ENCODE measurements at places on chromosomes 1 and 21. TPM values are rescaled to one million over a fixed set of nuclear protein-coding genes. Genes with fewer than 3 reads are reported as not detected.

DNA sequence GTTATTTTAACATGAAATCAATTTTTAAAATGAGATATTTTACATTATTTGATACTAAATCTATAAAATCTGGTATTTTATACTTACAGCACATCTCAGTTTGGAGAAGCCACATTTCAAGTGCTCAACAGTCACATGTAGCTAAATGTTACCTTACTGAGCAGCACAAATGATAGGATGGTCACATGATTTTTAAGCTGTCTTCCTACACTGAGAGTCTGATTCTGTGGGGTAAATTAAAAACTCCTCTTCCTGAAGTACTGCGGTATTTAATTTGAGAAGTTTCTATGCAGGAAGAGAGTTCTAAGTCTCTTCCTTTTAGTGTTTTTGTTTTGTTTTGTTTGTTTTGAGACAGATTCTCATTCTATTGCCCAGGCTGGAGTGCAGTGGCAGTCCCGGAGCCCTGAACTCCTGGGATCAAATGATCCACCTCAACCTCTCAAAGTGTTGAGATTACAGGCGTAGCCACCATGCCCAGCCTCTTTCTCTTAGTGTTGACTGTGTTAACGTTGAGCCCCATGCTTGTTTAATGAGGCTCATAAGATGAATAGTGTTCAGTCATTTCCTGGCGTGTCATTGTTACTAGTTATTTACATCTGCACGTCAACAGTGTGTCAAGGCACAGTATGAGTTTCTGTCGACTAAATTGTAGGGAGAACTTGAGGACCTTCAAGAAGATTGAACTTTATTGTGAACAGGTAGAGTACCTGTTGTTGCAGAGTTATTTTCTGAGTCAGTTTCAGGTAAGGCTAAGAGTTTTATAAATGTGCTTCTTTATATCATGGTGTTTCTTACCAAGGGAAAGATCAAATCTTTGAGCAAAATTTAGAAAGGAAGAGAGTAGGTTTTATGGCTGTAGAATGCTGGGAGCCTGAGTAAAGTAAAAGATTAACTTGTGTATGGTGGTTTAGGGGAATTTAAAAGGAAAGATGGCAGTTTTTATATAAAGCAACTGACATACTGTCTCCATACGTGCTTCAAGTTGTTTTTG lies 3.3 kb downstream of the CNST start:
- DNase-seq, result no peak
- no peak overlapping the region for H3K4me3 ChIP-seq
- H3K36me3 ChIP-seq, result no peaks in the 10 kb centered on the region
- peak overlapping the region; percentile 17 for H3K27ac ChIP-seq
- no peaks in the 10 kb centered on the region for H3K27me3 ChIP-seq
- peaks cover 11% of the 10 kb centered on the region for H3K4me1 ChIP-seq

GRCh38 chr1:51344602-51345299 lies 14.4 kb upstream of the TTC39A start:
- H3K4me3 ChIP-seq, result peak overlapping the region; percentile 22
- H3K27me3 ChIP-seq, result peaks cover 12% of the 10 kb centered on the region
- no peak for DNase-seq
- no peak overlapping the region for H3K27ac ChIP-seq
- H3K4me1 ChIP-seq, result peaks cover 5% of the 10 kb centered on the region

DNA sequence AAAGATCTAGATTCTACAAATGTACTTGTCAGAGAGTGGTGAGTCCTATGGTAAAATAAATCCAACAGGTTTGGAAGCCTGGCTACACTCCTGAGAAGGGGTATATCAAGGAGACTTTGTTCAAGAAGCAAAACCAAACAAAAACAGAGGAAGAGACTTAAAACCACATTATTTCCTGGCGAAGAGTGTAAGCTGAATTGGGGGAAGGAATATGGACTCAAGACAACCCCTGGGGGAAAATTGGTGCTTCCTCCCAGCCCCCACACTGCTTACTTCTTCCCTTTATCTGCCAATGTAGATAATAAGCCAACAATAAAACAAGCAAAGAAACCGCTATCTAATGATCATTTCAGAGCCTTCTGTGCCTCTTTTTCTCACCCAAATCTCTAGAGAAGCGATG lies 48.4 kb upstream of the ZBTB18 start:
- H3K4me3 ChIP-seq, result no peak overlapping the region
- H3K4me1 ChIP-seq, result no peaks in the 10 kb centered on the region
- no peak overlapping the region for H3K27ac ChIP-seq
- H3K36me3 ChIP-seq, result no peaks in the 10 kb centered on the region
- H3K27me3 ChIP-seq, result no peaks in the 10 kb centered on the region
- no peak for DNase-seq

DNA sequence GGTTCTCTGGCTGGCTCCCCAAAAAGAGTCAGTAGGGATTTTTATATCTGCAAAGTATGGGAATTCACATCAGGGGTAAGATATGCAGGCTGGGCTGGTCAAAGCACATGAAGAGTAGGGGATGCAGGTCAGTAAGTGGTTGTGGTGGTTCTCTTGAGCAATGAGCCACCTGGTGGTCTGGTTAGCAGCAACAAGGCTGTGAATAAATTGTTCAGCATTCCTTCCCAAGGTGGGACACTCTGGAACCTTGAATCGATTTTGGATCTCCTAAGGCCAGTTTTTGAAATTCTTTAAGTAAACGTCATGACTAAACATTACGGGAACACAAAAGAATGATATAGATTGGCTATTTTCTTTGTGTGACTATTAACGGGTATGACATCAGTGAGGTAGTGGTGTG lies 563.0 kb upstream of the NEGR1 start:
- no peak overlapping the region for H3K4me3 ChIP-seq
- H3K4me1 ChIP-seq, result no peaks in the 10 kb centered on the region
- no peak for DNase-seq
- no peaks in the 10 kb centered on the region for H3K27me3 ChIP-seq
- H3K27ac ChIP-seq, result no peak overlapping the region

- H3K4me1 ChIP-seq, result no peaks in the 10 kb centered on the region
- peak overlapping the region; percentile 87 for H3K4me3 ChIP-seq
- H3K27me3 ChIP-seq, result no peaks in the 10 kb centered on the region
- H3K27ac ChIP-seq, result peak overlapping the region; percentile 88
- DNase-seq, result no peak
- no peaks in the 10 kb centered on the region for H3K36me3 ChIP-seq
Measured at GRCh38 chr1:185045814-185046492, 595 bp downstream of the RNF2 start.

- no peak overlapping the region for H3K4me3 ChIP-seq
- H3K27me3 ChIP-seq, result no peaks in the 10 kb centered on the region
- no peak for DNase-seq
- no peaks in the 10 kb centered on the region for H3K36me3 ChIP-seq
- no peak overlapping the region for H3K27ac ChIP-seq
Measured at GRCh38 chr1:174883409-174883808, 116.3 kb upstream of the CACYBP start.

Gene OR6K3
- total RNA-seq, result not detected

Gene GMEB1
- total RNA-seq, result 5.2 TPM

Gene CCDC185
- total RNA-seq, result not detected

Gene CYP4A11
- not detected for total RNA-seq

Gene WDR64
- not detected for total RNA-seq

Gene TACSTD2
- 1.3 TPM for total RNA-seq

Gene DNASE2B
- not detected for total RNA-seq

Gene NR5A2
- total RNA-seq, result 12.7 TPM

All from ascending aorta (tissue), 2 donors.